Naive B cell (primary cell): ENCODE measurements at places on chromosomes 2 and 18. TPM values are rescaled to one million over a fixed set of nuclear protein-coding genes. Genes with fewer than 3 reads are reported as not detected.

Gene CD8B
- 2.0 TPM for polyA plus RNA-seq

DNA sequence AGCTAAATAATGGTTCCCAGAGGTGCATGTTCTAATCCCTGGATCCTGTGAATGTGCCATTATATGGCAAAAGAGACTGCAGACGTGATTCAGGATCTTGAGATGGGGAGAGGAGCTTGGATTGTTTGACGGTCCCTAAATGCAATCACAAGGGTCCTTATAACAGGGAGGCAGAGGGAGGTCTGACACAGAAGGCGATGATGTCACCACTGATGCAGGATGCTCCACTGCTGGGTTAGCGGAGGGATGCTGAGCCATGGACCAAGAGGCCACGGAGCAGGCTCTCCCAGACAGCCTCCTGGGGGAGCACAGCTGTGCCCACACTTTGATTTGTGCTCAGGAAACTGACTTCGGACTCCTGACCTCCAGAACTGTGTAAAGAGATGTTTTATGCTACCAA, 156.2 kb downstream of the UXS1 start:
- peaks cover 13% of the 10 kb centered on the region for H3K27me3 ChIP-seq
- no peak overlapping the region for H3K4me3 ChIP-seq
- H3K36me3 ChIP-seq = peaks cover 7% of the 10 kb centered on the region
- no peak for DNase-seq
- H3K27ac ChIP-seq = no peak overlapping the region
- no peaks in the 10 kb centered on the region for H3K4me1 ChIP-seq

DNA sequence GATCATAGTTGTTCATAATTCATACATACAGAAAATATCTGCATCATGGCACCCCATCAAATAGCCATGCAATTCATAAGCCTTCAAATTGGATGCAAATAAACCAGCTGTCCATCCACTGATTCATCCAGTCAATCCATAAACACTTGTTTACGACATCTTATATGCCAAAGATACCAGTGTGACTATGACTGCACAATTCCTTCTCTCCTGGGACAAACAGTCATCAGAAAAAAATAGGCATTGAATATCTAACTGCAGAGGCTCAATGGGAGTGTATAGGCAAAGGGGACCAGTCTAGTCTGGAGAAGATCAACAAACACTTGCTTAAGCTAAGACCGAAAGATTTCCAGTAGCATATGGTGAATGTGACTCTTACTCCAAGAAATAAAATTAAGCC, 70.0 kb downstream of the COL4A3 start:
- no peak overlapping the region for H3K27ac ChIP-seq
- no peak overlapping the region for H3K4me3 ChIP-seq
- no peaks in the 10 kb centered on the region for H3K36me3 ChIP-seq
- no peaks in the 10 kb centered on the region for H3K4me1 ChIP-seq
- no peak for DNase-seq
- no peaks in the 10 kb centered on the region for H3K27me3 ChIP-seq

Gene ABHD1
- polyA plus RNA-seq = 1.2 TPM
